Adrenal gland (tissue), 19 donors: ENCODE measurements at places on chromosomes 3 and 15.

DNA sequence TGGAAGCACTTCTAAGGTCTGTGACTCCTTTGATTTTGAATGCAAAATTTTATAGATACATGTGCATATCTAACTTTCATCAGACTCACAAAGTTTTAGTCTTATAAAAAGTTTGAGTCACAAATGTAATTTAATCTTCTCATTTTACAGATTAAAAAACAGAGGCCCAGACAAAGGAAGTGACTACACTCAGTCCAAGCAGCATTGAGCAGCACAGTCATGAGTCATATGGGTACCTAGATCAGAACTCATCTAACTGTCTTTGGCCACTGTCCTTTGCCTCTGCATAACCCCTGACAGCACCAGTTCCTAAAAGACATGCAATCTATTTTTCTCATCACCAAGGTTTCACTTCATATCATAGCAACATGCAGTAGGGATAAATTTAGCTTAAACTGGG is 210.7 kb upstream of the KCNH8 start:
- H3K27me3 ChIP-seq = no peaks in the 10 kb centered on the region
- no peak overlapping the region for H3K4me3 ChIP-seq
- no peak overlapping the region for H3K27ac ChIP-seq
- H3K4me1 ChIP-seq = no peaks in the 10 kb centered on the region

DNA sequence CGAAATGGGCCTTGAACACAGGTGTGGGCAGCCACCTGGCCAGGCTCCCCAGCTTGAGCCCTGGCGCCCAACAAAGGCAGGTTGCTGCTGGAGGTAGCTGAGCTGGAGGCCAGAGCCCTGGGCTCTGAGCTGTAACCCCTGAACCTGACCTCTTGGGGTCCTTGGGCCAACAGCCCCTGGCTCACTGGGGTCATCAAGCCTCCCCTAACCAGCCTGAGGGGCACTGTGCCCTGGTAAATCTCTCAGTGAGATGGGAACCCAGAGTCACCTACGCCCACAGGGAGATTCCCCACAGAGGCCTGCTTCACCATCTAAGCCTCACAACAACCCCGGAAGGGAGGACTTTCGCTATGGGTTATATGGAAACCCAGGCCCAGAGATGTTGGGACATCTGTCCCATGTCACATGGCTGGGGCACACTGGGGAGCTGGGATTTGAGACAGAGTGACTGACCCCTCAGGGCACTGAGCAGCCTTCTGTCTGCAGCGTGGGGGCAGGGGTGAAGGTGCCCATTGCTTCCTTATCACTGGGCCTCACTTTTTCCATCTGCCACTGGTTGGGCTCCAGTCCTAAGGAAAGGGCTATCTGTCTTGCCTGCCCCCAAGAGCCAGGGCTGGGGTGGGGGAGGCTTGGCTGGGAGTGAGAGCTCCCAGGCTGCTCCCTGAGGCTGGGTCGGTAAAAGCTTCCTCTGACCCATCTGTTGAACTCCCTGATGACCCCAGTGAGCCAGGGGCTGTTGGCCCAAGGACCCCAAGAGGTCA is 59.1 kb downstream of the IQSEC1 start:
- no peaks in the 10 kb centered on the region for H3K27me3 ChIP-seq
- H3K36me3 ChIP-seq = no peaks in the 10 kb centered on the region
- H3K4me1 ChIP-seq = peaks cover 84% of the 10 kb centered on the region
- peak; percentile 34 for DNase-seq
- H3K27ac ChIP-seq = no peak overlapping the region
- H3K4me3 ChIP-seq = no peak overlapping the region

- no peaks in the 10 kb centered on the region for H3K36me3 ChIP-seq
- H3K27ac ChIP-seq = no peak within 1 kb of the TSS
- H3K4me3 ChIP-seq = no peak within 1 kb of the TSS
- no peaks in the 10 kb centered on the region for H3K27me3 ChIP-seq
- H3K4me1 ChIP-seq = no peaks in the 10 kb centered on the region
These were observed at the start of gene STX19 for GRCh38 chr3:94028093-94028837. Gene STX19, minus strand, starts transcription at chr3:94028597. Its CDS starts 13,328 bp downstream, at chr3:94015269.

DNA sequence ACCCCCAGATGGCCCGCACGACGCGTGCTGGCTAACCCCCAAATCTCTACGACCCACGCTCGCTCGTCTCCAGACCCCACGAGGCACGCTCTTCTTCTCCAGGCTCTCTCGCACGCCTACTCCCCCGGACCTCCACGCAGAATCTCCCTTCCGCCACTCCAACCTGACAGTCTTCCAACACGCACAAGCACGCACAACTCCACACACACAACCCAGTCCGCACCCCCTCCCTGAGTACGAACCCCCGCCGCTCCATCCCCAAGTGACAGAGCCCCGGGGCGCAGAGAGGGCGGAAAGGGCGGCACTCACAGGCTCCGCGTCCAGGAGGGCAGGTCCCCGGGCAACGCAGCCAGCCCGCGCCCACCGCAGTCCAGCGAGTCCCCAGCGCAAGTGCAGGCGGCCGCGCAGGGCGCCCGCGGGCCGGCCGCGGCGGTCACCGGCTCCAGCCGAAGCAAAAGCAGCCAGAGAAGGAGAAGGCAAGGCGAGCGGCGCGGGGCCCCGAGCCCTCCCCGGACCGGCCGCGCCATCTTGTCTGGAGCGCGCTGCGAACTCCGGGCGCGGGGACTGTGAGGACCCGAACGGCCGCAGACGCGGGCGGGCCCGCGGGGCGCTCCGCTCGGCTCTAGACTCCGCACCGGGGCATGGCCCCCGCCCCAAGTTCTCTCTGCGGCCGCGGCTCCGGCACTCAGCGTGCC is 794 bp downstream of the LRIG1 start:
- no peaks in the 10 kb centered on the region for H3K4me1 ChIP-seq
- peak; percentile 26 for DNase-seq
- peak overlapping the region; percentile 83 for H3K27ac ChIP-seq
- H3K36me3 ChIP-seq = no peaks in the 10 kb centered on the region

DNA sequence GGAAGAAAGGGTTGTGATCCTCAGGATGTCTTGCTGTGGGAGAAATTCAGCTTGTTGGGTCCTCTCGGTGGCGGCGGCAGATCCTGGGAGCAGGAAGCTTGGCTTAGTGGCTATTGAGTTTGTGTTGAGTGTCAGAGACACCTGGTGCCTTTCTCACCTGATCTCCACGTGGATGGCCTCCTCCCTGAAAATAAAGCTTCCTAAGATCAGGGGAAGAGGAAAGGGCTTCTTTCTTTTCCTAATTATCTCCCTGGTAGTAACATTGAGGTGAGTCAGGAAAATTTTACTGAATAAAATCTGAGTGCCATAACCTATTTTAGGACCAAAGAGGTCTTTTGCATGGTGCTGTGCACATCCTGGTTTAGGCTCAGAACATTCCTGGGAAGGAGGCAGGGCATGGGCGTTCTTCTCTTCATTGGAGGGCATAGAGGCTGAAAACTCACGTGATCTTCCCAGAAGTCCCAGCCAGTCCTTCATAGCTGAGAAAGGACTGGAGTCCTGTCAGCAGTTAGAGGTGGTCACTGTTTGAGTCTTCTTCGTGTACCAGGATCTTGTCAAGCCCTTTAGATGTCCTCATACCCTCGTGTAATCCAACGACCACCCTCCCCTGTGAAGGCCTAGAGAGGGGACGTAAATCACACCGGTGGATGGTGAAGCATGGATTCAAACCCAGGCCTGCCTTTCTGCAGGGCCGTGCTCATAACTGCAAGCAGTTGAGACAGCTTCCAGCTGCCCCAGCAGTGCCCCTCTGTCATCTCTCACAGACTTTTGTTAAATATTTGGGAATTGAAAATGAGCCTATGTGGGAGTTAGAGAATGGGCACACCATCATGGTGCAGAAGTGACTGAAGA is 1.1 kb downstream of the CMTM8 start:
- no peak overlapping the region for H3K4me3 ChIP-seq
- DNase-seq = no peak
- no peaks in the 10 kb centered on the region for H3K36me3 ChIP-seq
- H3K4me1 ChIP-seq = peaks cover 6% of the 10 kb centered on the region

DNA sequence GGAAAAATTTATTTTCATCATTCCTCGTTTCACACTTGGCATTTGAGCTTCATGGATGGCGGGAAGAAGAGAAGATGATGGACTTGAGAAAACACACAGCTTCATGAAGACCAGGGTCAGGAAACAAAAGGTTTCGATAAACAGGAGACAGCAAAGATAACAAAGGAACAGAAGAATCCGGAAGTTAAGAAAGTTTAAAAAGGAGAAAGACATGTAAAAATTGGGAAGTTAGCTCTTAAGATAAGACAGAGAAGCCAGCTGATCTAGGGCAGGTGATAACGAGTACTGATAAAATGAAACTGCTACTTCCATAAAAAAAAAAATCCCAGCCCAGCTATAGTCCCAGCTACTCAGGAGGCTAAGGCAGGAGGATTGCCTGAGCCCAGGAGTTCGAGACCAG is 23.9 kb downstream of the IL5RA start:
- H3K27me3 ChIP-seq = no peaks in the 10 kb centered on the region
- no peak overlapping the region for H3K27ac ChIP-seq

- H3K36me3 ChIP-seq = no peaks in the 10 kb centered on the region
- H3K4me3 ChIP-seq = no peak overlapping the region
- no peak overlapping the region for H3K27ac ChIP-seq
- no peak for DNase-seq
- no peaks in the 10 kb centered on the region for H3K27me3 ChIP-seq
These were observed 324.1 kb downstream of the IGSF11 start for GRCh38 chr3:118710532-118710931.
